ENCODE measurements at places on chromosomes 2 and 18.

DNA sequence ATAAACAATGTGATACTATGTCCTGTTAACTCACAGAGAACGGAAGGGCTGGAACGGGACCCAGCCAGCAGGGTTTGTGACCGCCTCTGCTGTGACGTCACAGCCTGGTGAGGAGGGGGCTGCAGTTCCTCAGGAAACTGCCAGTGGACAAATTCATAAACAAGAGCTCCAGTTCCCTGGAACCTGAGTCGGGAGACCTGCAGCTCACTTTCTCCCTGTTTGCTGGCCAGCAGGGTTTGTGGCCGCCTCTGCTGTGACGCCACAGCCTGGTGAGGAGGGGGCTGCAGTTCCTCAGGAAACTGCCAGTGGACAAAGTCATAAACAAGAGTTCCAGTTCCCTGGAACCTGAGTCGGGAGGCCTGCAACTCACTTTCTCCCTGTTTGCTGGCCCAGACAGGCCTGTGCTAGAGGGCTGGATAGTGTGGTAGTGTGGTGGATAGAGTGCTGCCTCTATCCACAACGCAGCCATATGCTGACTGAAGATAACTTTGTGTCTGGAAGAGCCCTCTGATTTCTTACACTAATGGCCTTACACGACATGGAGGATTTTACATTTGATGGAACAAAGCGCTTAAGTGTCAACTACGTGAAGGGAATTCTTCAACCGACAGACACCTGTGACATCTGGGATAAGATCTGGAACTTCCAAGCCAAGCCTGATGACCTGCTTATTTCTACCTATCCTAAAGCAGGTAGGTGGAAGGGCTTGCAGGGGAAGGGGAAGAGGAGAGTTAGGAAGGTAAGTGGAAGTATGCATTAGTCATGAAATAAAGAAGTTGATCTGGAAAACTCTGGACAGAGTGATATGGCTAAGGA is at the start of gene SULT1C4:
SULT1C4 (plus strand) TSS at position 140 of the 816 bp plus-strand sequence; CDS start at position 524, 384 bp downstream.
- no peak for DNase-seq

DNA sequence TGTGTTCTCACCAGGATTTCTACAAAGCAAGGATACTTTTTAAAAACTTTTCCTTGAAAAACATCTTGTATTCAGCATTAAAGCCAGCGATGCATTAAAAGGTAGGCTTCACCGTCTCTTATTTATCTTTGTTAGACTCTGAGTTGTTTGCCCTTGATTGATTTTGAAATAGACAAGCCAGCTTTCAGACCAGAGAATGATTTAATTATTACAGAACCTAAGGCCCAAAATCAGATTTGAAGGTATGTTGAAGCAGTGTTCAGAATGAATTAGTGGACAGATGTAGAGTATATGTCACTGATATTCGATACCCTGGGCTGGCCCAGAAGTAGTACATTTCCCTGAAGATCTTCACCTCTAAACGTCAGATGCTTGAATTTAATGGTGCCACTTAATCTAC is 136.4 kb downstream of the THSD7B start:
- no peak for DNase-seq

- DNase-seq = no peak
Measured at GRCh38 chr2:189628817-189629530, 32.3 kb upstream of the ASNSD1 start.

GRCh38 chr18:32612651-32613050 is 142.0 kb upstream of the GAREM1 start:
- DNase-seq = no peak

DNA sequence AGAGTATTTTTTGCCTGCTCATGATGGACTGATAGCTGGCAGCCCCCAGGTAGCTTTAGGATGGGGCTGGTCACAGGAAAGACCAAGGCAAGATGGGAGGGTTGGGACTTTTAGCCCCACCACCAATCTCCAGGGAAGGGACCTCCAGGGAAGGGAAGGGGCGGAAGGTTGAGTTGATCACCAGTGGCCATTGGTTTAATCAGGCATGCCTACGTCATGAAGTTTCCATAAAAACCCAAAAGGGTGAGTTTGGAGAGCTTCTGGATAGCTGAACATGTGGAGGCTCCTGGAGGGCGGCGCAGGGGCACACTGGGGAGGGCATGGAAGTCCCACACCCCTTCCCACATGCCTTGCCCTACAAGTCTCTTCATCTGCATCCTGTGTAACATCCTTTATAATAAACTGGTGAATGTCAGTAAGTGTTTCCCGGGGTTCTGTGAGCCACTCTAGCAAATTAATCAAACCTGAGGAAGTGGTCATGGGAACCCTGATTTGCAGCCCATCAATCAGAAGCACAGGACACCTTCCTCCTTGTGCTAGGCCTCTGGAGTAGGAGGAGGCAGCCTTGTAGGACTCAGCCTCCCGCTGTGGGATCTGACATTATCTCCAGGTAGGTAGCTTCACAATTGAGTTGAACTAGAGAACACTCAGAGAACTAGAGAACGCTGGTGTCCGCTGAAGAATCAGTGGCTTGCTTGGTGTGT is 30.3 kb downstream of the RAB31 start:
- no peak for DNase-seq

DNA sequence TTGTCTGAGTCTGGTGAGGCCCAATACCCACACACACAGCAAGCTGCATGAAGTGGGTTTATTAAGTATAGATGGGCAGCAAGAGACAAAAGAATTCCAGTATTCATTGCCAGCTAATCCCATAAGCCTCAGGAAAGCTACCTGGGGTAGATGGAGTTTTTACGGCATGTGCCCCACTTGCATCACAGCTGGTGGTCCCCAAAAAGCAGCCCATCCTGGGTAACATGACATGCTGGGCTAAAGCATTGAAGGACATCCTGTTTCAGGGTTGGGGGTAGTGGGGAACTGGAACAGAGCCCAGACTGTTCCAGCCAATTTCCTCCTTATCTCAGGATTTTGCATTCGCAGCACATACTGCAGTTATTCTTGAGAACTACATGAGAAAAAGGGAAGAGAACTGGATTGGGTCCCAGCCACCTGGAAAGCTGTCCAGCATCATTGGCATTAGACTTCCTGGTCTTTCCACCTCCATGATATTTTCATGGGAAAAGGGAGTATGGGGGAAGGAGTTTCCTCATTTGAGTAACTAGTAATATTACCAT is 240.1 kb upstream of the MMADHC start:
- no peak for DNase-seq

DNA sequence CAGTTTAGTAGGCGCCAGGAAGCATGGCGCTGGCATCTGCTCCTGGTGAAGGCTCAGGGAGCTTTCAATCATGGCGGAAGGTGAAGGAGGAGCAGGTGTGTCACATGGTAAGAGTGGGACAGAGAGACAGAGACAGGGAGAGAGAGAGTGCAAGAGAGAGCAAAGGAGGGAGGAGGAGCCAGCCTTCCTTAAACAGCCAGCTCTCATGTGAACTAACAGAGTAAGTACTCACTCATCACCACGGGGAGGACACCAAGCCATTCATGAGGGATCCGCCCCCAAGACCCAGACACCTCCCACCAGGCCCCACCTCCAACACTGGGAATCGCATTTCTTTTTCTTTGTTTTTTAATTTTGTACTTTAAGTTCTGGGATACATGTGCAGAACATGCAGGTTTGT is 40.8 kb upstream of the CLASP1 start:
- no peak for DNase-seq

- DNase-seq = no peak
Measured at GRCh38 chr2:172516299-172516698, 39.6 kb upstream of the PDK1 start.

DNA sequence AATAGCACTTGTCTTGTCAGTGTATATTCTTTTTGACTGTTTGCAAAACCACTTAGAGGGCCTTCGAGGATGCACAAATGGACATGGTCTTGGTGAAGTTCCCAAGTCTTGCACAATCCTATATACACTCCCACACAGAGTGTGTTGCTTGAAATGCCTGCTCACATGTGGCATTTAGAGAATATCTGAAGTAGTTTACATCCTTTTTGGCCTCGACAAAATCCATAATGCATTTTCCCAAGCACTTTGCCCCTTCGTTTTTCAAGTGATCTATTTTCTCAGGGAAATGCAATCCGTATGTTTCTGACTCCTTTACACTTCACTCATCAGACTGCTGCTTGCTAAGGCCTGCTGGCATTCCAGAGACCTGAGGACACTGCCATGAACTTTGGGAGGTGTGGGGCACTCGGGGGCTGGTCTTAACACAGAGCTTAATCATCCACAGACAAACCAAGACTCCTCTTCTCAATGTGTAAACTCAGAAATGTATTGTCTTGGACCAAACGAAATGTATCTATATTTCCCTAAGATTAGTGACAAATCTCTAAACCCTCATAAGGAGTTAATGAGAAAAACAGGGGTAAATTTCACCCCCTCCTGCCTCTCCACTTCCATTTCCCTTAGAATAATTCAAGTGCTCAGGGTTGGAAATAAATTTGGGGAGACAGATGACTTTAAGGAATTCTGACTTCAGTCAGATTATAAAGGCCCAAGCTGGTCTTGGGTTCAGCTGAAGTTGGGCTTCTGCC is 219.3 kb upstream of the APCDD1 start:
- no peak for DNase-seq

DNA sequence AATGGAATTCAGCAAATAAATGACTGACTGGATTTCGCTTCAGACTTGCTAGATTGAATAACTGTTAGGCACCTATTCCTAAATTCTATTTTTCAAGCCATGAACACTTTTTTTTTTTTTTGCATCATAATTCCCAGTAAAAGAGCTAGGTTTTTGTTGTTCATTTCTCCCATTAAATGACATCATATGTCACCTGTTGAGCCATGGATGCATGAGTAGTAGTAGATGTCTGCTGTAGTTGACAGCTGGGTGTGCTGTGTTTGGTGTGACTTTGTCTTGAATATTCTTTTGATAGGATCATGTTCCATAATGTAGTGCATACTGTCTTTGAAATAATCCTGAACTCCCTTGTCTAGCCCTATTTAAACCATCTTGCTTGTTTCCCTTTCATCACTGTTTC is 115.2 kb downstream of the RAB3GAP1 start:
- no peak for DNase-seq

DNA sequence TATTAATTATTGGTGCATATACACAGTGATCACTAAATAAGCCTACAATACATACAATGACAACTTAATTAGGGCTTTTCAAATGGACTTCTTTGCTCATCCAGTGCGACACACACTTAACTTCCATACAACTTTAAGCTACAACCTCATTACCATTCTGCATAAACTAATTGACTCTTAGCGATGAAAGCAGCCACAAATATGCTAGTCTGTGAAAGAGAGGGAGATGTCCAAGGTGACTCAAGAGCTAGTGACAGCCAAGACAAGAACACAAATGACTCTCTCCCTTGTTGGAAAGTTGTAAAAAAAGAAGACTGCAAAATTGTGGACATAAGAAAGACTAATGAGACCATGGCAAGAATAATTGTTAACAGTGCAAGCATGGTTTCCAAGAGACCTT is 264.8 kb downstream of the ARHGAP15 start:
- DNase-seq = no peak

- DNase-seq = no peak
Measured at GRCh38 chr18:892316-892715, 12.4 kb upstream of the ADCYAP1 start.

DNA sequence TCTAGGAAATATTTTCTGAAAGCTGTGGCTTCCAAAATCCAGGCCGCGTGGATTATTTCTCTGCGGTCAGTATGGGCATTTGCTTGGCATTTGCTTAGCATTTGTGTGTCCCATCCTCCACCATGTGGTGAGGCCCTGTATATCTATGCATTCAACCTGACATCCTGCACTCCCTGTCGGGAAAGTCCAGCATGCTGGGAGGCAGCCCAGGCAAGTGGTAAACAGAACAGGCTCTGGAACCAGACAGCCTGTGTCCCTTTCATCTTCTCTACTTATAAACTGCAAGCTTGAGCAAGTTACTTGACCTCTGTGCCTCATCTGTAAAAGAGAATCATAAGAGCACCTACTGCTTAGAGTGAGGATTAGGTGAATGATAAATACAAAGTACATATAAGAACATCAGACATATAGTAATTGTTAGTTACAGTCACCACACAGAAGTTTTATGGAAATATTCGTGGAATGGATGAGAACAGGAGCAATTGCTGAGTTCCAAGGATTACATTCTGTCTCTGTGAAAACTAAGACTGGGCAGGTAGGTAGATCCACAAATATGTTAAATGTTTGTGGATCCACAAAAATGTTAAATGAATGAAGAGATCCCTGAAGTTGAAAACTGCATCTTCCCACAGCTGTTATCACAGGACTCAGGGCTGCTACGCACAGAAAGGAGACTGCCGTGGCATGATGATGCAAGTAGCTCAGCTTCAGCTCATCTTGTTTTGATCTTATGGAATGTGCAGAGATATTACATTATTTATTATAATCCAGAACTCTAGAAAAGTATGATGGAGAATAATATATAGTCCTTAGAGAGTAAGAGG is 317.0 kb upstream of the MMADHC start:
- DNase-seq = no peak

GRCh38 chr18:22451796-22452195 is 34.1 kb upstream of the CTAGE1 start:
- DNase-seq = no peak

- no peak for DNase-seq
Measured at GRCh38 chr2:220276741-220277444, 649.5 kb downstream of the SLC4A3 start.

DNA sequence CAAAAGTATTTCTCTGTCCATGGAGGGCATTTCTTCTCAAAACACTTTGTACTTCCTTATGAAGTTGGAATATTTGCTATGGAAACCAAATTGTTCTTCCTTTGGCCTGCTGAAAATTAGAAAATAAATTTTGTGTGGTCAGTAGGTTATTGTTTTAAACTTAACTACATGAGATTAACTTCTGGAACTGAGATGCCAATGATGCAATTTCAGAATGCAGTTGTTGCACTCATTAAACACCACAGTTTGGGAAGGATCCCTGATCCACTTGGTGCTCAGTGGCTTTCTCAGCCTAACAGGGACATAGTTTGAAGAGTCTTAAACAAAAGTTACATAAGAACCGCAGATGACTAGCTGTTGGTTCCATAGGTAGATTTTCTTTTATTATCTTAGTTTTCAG is 23.3 kb upstream of the IL1R1 start:
- DNase-seq = no peak

- no peak for DNase-seq
Measured at GRCh38 chr2:41151746-41152145, 699.9 kb upstream of the SLC8A1 start.

- no peak for DNase-seq
Measured at GRCh38 chr2:222448748-222449181, 24.4 kb downstream of the SGPP2 start.

GRCh38 chr18:59833785-59834184 is 66.0 kb upstream of the PMAIP1 start:
- DNase-seq = no peak
